ENCODE measurements at places on chromosomes 3 and 15. TPM values are rescaled to one million over a fixed set of nuclear protein-coding genes. Genes with fewer than 3 reads are reported as not detected.

The CHDH gene
- 17.3 TPM for total RNA-seq

DNA sequence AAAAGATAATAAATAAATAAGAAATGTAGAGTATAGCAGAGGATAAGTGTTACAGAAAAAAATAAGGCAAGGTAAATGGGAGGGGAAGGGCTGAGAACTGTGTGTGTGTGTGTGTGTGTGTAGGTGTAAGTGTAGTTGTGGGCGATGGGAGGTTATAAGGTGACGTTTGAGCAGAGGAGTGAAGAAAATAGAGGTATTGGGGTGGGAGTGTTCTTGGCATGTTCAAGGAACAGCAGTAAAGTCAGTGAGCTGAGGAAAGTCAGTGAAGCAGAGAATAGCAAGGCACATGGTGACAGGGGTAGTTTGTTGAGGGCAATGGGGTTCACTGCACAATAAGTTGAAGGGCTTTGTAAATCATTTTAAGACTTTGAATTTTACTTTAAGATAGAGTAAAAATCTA lies 30.9 kb upstream of the ZNF148 start:
- H3K36me3 ChIP-seq: no peaks in the 10 kb centered on the region
- DNase-seq: no peak
- no peaks in the 10 kb centered on the region for H3K4me1 ChIP-seq

DNA sequence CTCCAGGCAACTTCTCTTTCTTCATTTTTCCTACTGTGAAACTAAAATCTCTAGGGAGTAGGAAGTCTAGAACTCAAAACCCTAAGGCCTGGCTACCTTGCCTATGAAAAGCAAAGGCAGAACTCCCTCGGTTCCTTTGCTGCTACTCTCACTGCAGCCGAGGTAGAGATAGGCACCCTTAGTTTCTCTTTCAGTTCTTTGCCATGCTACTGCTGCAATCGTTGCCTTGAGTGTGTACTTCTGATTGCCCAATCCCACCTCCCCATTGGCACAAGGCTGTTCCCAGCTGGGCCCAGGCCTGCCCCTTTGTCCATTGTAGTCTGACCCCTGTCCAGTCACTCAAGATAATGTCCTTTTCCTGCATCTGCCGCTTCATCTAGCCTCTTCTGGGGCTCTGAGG lies 92.3 kb upstream of the MRPS22 start:
- no peak overlapping the region for H3K27ac ChIP-seq
- H3K36me3 ChIP-seq: no peaks in the 10 kb centered on the region
- H3K4me1 ChIP-seq: peaks cover 15% of the 10 kb centered on the region
- DNase-seq: peak; percentile 57
- no peaks in the 10 kb centered on the region for H3K27me3 ChIP-seq

The PLA1A gene
- 13.1 TPM for total RNA-seq
